Left lung (tissue), 14 donors: ENCODE measurements at places on chromosomes 4 and X. TPM values are rescaled to one million over a fixed set of nuclear protein-coding genes. Genes with fewer than 3 reads are reported as not detected.
A peak's percentile ranks its signal among the peaks of the same experiment; 100 is the strongest.

The RAB33A gene
- total RNA-seq = 0.58 TPM

The BRS3 gene
- total RNA-seq = not detected

The ERCC6L gene
- 1.5 TPM for total RNA-seq

The KLKB1 gene
- total RNA-seq = 0.76 TPM

- H3K27ac ChIP-seq = no peak overlapping the region
- no peaks in the 10 kb centered on the region for H3K27me3 ChIP-seq
- H3K36me3 ChIP-seq = no peaks in the 10 kb centered on the region
- H3K4me1 ChIP-seq = peaks cover 61% of the 10 kb centered on the region
- H3K4me3 ChIP-seq = no peak overlapping the region
Measured at GRCh38 chr4:76302826-76303438, 3.6 kb upstream of the STBD1 start.

DNA sequence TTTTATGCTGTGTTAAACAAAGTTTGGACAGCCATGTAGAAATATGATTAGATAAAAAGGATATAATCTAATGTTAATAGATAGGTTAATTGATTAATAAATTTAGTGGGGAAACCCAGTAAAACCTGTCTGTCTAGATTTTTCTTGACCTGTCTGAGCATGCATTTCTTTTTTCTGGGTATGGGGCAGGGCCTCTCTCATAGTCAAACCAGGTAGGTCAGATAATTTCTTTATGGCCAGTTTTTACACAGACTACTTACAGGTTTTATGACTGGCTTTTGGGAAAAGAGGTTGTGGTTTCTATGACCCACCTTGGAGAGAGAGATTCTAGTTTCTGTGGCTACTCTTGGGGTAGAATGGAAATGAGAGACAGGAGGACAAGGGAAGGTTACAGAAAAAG, 135.6 kb upstream of the EPHA5 start:
- no peak overlapping the region for H3K4me3 ChIP-seq
- no peaks in the 10 kb centered on the region for H3K36me3 ChIP-seq
- no peak overlapping the region for H3K27ac ChIP-seq
- H3K4me1 ChIP-seq = no peaks in the 10 kb centered on the region

DNA sequence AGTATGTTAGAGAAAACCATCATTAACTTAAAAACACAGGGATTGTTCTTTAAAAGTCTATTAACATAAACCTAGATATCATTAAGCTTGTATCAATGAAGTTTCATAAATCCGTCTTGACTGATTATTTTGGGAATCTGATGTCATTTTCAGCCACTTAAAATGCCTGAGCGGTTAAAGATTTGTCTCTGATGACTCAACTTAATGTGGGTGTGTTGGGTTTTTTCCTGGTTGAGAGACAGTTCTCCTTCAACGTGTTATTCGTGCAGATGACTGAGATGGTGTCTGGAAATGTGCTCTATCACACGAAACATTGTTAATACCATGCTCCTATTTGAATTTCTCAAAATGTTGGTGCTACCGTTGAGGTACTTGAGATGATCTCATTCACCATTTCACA, 227.3 kb upstream of the TENM3 start:
- DNase-seq = no peak
- no peaks in the 10 kb centered on the region for H3K4me1 ChIP-seq
- H3K27me3 ChIP-seq = no peaks in the 10 kb centered on the region
- H3K27ac ChIP-seq = no peak overlapping the region
- no peaks in the 10 kb centered on the region for H3K36me3 ChIP-seq
- H3K4me3 ChIP-seq = no peak overlapping the region

GRCh38 chr4:158807691-158808090, 38.9 kb downstream of the FNIP2 start:
- H3K36me3 ChIP-seq = no peaks in the 10 kb centered on the region
- no peak for DNase-seq
- peak overlapping the region; percentile 33 for H3K4me3 ChIP-seq
- H3K4me1 ChIP-seq = peaks cover 93% of the 10 kb centered on the region
- H3K27ac ChIP-seq = no peak overlapping the region

DNA sequence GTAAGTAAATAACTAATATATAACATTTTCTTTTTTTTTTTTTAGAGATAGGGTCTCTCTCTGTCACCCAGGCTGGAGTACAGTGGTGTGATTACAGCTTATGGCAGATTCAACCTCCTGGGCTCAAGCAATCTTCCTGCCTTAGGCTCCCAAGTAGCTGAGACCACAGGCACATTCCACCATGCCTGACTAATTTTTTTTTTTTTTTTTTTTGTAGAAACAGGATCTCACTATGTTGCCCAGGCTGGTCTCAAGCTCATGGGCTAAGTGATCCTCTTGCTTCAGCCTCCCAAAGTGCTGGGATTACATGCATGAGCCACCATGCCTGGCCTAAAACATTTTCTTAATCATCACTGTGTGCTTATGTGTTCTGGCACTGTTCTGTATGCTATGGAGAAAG, 32.8 kb downstream of the MGARP start:
- no peaks in the 10 kb centered on the region for H3K27me3 ChIP-seq
- no peak overlapping the region for H3K4me3 ChIP-seq
- no peak overlapping the region for H3K27ac ChIP-seq
- H3K4me1 ChIP-seq = peaks cover 7% of the 10 kb centered on the region

DNA sequence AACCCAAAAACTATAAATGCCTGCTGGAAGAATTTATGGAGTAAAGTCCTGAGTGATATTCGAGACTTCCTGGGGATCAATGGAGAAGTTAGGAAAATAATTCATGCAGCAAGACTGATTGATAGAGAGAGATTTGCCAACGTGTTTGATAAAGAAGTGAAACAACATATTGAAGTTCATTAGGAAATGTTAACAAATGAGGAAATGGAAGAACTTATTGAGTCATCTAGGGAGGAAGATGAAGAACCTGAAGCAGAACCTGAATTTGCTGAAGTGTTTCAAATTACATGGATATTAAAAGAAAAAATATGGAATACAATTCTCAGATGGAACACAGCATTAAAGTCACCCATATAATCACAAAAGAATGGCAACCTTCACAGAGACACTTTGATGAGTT, 39.0 kb downstream of the DDX60 start:
- H3K4me1 ChIP-seq = no peaks in the 10 kb centered on the region
- no peaks in the 10 kb centered on the region for H3K27me3 ChIP-seq
- no peak overlapping the region for H3K4me3 ChIP-seq
